Stimulated activated CD8-positive, alpha-beta memory T cell treated with anti-CD3 and anti-CD28 coated beads, Interleukin-4, amount 100 ng/mL, for 24 hours (primary cell): ENCODE measurements at places on chromosomes 3 and 15.
A peak's percentile ranks its signal among the peaks of the same experiment; 100 is the strongest.

GRCh38 chr3:195823280-195823679, 11.6 kb upstream of the MUC4 start:
- no peak for DNase-seq

DNA sequence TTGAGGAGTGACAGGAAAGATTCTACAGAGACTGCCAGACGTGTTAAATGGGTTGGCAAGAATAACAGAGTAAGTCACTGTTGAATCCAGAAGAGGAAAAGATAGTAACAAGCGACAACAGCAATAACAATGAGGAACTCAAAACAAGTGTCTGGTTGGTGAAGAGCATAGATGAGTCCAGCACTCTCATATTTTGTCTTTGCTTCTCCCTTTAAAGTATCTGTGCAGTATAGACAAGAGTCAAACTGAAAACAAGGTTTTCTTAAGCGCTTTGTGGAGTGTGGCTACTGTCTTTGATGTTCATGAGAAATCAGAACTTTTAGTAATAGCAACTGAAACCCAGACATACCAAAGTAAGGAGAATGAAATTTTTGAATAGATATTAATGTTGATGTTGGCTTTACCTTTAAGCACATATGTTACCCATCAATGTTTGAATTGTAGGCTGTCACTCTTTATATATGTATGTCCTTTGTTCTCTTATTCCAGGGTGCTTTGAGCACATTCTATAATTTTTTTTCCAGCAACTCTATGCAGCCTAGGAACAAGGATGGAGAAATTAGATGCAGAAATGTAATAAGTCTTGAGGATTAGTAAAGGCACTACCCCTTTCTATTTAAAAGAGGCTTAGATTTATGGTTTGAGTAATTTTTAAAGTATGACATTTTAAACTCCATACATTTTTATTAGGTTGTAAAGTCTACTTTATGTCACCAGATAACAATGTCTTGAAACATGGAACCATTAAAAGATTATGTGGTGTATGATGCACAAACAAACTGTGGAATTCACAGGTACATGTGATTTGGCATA, 185.5 kb downstream of the NFKBIZ start:
- no peak for DNase-seq

DNA sequence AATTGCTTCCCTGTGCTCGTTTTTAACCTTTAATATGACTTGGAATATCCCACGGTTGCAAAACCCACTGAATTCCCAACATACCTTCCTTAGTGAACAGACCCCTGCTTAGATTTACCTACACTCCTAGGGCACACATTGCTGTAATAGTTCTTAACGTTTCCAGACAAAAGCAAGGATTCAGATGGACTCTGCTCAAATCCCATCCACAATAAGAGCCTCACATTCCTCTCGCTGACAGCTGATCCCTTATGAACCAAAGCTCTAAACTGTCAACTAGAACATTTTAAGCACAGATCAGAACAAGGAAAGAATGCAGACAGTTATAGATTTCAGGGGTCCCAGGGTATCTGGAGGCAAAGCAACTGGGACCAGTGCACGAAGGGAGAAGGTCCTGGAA, 248.3 kb upstream of the ICE2 start:
- no peak for DNase-seq

GRCh38 chr3:87834327-87834726, 224.5 kb downstream of the CGGBP1 start:
- no peak for DNase-seq

DNA sequence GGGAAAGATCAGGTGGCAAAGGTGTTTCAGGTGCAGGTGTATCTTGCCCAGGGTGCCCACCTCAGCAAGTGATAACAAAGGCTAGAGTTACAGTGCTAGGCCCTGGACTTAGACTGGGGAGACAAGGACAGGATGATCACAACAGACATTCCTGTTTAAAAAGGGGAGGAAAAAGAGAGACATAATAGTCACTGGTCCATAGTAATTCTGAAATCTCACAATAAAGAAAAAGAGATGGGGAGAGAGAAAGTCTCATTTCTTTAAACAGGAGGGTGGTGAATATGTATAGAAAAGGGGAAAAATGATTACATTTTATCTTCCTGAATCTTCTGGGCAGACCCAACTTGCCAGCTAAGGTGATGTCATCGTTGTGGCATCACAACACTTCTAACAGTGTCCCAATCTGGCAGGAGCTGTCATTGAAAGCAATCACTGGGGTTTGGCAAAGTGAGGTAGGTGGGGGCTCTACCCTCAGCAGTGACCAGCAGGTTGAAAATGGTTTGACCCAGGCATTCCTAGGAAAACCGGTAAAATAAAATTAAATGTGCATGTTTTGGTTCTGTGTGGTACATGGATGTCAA, 99.5 kb downstream of the ZNF621 start:
- DNase-seq, result no peak

DNA sequence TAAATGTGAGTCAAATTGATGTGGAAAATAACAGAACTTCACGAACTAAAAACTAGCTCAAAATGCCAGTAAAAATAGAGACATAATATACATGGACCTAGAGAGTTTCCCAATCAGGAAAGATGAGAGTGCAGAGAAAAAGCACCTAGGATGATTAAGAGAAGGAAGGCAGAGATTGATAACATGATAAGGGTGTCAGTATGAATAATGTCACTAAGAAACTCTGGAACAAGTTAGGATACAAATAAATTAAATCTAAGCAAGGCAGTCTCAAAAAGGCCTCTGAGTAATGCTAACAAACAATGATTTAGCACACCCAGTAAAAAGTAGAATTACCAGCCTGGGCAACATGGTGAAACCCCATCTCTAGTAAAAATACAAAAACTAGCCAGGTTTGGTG, 304.7 kb upstream of the DPPA4 start:
- DNase-seq, result no peak

GRCh38 chr3:194259982-194260766, 91.0 kb downstream of the CPN2 start:
- no peak for DNase-seq

GRCh38 chr3:184676927-184677326, 34.9 kb downstream of the MAGEF1 start:
- DNase-seq, result no peak

- DNase-seq, result no peak
Observed at GRCh38 chr15:66720206-66721010, 18.4 kb downstream of the SMAD6 start.

- no peak for DNase-seq
Observed at GRCh38 chr3:42306499-42306898, 40.5 kb upstream of the CCK start.

DNA sequence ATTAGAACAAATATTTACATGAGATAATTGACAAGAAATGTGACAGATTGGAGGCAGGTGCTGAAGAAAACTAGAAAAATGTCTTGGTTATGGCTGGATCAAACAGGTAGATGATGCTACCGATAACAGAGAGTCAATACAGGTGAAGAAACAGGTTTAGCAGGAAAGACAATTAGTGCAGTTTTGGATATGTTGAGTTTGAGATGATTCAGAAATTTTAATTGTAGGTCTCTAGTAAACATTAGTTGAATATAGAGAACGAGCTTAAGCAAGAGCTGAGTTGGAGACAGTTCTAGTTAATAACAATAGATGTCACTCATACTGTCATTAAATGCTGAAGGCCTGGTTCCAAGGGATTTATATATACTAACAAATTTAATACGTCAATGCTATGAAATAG, 524.4 kb downstream of the NSUN3 start:
- no peak for DNase-seq

DNA sequence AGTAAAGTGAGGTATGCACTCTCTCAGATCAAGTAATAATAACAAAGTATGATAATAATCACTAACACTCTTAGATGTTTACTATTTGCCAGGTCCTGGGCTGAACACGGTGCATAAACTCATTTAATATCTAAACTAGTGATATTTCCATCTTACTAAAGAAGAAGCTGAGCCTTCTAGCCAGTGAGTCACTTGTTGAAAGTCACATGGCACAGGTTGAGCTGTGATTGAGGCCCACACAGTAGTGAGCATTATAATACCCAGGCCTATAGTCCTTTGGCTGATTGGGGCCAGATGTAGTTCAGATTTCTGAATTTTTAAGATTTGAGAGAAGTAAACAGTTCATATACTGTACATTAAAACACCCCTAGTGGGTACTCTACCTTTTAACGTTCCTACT, 93.2 kb upstream of the CCDC80 start:
- no peak for DNase-seq

DNA sequence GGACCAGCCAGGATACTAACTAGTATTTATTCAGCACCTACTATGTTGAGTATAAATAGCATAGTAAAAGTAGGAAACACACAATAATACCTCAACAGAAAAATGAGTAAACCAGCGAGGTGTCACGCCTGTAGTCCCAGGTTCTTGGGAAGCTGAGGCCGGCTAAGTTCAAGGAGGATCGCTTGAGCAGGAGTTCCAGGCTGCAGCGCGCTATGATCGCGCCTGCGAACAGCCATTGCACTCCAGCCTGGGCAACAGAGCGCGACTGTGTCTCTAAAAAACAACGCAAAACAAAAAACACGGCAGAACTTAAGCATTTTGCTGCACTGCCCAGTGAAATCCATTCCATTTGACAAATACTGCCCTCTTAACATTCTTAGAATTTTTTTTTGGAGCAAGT, 1.3 kb upstream of the DENND6A start:
- DNase-seq, result no peak

GRCh38 chr15:31272558-31273257, 53.9 kb upstream of the KLF13 start:
- no peak for DNase-seq

GRCh38 chr3:134748698-134749097, 46.4 kb upstream of the EPHB1 start:
- no peak for DNase-seq

DNA sequence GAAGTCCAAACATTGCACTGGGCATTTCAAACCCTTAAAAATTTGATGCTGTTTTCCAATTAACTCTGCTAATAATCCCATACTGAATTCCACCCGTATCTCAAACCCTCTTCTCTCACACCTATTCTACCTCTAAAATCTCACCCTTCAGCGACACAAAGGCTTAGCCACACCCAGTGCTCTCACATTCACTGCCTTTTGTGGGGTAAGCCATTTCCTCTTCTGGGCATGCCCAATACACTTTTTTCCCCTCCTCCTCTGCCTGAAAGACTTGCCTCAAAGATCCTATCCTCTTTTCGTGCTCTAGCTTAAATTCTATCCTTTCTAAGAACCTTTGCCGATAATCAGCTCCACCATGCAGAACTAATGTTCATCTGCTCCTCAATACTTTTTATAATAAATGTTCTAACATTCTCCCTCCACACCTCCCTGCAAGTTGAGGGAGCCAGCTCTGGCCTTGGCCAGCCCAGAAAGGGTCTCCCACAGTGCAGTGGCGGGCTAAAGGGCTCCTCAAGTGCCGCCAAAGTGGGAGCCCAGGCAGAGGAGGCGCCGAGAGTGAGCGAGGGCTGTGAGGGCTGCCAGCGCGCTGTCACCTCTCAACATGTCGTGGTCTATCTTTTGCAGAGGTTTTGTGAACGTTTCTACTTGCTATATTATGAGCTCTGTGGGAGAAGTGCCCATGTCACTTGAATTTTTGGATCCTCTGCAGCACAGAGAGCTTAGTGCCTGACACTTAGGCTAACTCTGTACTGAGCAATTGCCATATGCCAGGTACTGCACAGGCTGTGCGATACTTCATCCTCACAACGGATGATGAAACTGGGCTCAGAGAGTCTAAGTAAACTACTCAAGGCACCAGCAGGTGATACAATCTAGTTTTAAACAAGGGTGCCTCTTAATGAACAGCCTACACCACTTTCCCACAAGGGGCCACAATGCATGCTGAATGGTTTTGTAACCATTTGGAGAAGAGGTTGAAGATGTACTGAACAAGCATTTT, 53.6 kb upstream of the BCL6 start:
- no peak for DNase-seq

DNA sequence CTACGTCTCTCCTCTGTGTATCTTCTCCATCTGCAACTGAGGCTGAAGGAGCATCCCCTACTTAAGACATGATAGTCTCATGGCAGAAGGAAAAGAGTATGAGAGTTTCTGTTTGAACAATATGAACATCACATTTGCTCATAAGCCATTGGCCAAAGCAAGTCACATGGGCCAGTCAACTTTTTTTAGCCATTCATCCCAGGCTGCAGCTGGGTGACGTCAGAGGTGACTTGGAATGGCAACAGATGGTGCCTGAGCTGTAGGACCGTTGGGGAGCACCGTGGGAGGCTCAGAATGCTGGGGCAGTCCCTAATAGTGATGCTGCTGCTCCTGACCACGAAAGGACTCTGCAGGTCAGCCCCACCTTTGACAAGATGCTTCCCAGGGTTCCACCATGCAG, 58.7 kb downstream of the CRTC3 start:
- DNase-seq, result no peak

DNA sequence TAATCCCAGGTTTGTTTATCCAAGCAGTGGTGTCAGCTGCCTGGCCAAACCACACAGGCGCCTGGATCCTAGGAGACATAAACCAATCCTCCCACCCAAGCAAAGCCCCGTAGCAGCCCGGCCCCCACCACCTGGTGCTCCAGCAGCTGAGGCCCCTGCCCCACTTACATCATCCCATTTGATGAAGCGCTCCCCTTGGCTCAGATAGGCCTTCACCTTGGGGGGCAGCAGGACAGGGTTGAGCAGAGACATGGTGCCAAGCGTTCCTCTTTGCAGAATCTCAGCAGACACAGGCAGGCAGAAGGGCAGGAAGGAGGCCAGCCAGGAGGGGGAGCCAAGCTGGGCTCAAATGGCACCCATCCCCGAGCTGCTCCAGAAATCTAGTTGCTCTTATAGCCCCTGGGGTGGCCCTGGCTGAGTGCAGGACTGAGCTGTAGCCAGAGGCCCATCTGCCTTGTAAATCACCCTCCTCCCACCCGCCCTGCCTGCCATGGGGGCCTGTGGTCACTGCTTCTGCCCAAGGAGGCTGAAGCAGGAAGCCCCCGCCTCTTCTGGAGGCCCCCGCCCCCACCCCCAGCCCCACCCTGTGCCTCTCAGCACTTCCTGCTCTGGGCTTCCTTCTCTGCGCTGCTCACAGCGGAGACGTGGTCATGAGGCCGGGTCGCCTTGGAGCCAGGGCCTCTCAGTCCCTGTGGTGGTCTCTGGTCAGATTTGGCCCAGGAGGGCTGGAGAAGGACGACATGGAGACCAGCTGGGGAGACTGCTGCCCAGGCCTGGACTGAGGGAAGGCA, at the start of gene PLCB2:
TSS of gene PLCB2 (minus strand) at position 515 of the 791 bp plus-strand sequence. CDS start at position 252, 263 bp downstream.
- peak; percentile 45 for DNase-seq

GRCh38 chr3:126768903-126769302, 64.9 kb downstream of the CHCHD6 start:
- DNase-seq, result no peak

DNA sequence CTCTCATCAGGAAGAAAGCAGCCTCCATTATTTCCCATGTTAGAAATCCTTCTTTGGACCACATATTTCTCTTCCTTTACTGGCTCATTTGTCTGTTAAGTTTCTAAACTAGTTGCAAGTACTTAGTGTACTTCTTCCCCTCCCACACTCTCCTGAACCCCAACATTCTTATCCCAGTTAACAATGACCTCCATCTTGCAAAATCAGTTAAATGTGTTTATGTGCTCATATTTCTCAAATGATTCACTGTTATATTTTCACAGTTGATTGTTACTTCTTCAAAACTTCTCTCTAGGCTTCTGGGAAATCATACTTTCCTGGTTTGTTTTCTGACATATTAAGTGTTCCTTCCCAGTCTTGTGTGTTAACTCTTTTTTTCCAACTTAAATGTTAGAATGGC, 856.9 kb downstream of the EPHA3 start:
- DNase-seq, result no peak
